ENCODE measurements at places on chromosomes 12 and 14.

DNA sequence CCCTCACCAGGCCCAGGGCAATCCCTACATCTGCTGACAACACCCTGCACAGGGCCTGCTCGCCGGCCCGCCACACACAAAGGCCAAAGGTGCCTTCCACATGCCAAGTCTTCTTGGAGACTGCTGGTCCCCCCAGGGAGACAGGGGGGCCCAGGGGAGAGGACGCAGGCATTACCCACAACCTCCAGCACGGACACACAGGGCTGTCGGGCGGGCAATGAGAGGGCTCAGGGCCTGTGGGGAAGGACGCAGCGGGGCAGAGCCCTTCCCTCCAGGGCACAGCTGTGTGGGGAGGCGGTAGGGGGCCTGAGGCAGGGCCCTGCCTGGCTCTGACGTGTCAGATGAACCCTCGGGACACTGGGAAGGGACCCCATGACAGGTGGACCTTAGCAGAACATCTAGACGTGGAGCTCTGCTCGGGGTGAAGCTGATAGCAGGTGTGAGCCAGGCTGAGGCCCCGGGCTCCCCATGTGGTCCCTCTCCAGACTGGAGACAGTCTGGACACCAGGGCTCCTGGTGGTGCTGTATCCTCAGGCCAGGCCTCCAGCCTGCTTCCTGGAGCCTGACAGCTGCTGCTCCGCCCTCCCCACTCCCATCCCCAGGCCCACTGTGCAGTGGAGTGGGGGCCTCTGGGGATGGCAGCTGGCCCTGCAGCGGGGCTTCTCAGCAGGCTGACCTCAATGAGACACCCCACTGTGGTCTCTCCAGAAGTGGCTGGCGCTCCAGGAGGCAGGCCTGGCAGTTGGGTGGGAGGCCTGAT, 31.6 kb upstream of the NUDT14 start:
- DNase-seq, result no peak

DNA sequence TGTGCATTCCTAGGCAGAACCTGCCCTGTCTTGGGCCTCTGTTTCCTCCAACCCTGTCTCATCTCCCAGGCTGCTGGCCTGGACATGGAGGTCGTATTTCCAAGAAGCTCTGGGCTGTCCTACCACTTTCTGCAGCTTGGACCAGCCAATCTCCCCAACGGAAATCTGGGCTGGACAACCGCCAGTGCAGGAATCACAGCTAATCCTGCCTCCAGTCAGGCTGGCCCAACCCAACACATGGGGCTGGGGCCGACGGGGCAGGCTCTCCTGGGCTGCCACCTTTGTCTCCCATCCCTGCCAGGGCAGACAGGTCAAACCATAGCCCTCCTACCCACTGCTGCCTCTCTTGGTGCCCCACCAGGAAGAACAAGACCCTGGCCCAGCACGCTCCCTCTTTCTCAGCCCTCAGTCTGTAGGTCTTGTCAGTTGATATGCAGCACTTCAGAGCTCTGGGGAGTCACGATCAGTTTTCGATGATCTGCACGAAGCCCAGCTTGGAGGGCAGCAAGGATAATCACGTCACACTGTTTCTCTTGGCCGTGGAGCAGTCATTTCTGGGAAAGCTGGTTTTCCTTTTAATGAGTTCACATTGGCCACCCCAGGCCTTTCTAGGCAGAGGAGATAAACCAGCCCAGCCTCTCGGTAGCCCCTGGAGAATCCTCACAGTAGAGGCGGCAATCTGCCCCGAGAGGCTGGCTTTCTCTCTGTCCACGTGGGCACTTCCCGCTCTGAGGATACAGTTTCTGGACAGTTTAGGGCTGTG, 195.2 kb upstream of the PRMT8 start:
- no peak for DNase-seq

DNA sequence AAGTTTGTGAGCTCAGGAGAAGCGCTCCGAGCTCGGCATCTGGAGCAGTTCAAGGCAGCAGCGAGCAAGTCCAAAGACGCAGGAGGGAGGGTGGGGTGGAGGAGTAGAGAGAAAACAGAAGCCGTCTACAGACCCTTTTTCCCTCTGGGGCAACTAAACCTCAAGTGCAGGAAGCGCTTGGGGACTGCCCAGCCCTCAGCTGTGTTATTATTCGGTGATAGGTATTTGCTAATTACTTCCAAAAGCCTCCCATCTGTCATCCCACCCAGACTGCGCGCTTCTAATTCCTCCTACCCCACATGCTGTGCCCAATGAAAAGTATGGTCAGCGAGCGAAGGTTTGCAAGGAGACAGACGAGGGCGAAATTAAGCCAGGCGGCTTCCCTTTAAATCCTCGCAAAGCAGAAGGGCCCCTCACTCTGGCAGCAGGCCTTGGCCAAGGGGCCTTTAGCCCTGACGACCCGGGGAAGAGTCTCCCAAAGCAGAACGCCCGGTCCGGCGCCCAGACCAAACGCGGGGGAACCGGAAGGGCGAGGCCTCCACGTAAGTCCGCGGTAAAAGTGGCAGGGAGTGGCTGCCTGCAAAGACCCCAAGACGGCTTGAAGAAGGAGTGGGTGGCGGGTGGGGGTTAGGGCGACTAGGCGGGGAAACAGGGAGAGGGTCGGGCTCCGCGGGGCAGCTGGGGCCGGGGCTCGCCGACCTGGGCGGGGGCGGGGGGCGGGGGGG, 507 bp upstream of the CD9 start:
- peak; percentile 48 for DNase-seq

DNA sequence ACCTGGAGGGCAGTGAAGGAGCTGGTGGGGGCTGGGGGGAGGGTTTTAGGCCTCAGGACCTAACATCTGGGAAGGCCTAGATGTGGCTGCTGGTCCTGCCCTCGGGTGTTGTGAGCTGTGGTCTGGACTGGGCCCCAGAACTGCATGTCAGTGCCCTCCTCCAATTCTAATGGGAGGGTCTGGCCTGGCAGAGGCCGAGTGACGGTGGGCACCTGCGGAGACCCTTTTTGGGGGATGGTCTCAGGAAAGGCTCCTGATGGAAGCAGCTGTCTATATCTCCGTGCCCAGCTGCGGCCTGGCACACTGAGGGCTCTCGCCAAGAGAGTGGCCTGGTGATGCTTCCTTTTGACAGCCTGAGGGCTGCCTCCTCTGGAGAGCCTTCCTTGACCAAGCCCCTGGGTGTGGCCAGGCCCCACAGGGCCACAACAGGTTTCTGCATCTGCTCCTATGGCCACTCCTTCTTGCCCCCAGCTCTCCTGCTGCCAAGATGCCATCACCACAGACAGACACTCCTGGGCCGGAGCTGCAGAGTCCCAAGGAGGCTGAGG, 5.3 kb downstream of the EXOC3L4 start:
- no peak for DNase-seq

DNA sequence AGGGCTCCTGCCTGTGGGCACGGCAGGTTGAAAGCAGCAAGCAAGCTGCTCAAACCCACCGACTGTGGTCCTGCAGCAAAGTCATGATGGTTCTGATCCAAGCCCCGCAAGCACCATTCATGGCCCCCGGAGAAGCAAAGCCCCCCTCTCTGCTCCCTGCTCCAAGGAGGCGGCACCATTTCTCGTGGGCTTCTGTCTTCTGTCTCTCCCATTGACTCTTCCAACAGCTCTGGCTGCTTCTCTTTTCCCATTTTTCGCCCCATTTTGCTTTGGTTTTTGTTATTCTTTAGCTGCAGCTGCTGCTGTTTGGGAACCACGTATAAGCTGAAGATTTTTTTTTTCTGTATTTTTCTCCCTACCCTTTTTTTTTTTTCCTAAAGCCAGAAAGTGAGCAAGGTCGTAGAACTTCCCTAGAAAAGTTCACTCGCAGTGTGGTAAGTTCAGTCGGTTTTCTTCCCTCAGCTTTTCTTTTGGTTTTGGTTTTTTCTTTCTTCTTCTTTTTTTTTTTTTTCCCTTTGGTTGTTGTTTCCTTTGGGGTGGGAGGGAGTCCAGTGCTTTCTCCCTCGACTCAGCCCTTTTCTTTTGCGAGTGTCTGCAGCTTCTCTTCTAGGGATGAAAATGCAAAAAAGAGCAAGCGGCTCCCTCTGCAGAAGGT, 354.1 kb downstream of the DPF3 start:
- DNase-seq, result no peak

DNA sequence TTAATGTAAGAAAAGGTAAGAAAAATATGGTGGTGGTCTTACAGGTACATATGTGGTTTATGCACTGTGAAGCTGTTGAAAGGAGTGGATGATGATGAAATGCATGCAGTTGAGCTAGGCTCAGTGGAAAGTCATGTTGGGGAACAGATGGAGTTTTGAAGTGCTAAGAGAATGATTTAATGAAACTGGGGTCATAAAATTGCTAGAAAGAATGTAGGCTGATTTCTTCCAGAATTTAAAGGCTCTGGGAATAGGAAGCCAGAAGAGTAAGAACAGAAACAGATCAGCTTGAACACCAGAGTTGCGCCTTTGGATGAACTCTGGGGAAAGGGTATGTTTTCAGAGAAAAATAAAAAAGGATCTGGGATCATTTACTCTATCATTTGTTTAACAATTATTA, 146.5 kb downstream of the MON2 start:
- DNase-seq, result no peak

- DNase-seq, result peak; percentile 62
Observed at GRCh38 chr12:12724421-12725085, 7.4 kb downstream of the CDKN1B start.

DNA sequence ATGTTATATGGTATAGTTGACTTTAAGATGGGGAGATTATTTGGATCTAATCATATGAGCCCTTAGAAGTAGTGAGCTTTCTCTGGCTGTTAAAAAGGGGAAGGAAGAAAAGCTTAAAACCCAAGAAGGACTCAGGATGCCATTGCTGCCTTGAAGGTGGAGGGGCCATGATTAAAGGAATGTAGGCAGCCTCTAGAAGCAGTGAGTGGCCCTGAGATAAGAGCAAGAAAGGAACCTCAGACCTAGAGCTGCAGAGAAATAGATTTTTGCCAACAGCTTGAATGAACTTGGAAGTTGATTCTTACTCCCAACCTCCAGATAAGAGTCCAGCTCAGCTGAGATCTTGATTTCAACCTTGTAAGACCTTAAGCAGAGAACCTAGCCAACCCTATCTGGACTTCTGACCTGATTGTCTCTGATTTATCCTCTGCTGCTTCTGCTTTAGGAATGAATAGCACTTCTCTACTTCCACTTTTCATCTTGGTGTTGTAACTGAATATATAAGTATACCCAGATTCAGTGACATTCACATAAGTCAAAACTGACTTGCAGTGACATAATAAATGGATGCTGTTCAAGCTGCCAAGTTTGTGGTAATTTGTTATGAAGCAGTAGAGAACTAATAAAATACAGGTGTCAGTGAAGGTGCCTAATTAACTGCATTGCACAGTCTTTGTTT, 33.5 kb downstream of the RAD51B start:
- no peak for DNase-seq

DNA sequence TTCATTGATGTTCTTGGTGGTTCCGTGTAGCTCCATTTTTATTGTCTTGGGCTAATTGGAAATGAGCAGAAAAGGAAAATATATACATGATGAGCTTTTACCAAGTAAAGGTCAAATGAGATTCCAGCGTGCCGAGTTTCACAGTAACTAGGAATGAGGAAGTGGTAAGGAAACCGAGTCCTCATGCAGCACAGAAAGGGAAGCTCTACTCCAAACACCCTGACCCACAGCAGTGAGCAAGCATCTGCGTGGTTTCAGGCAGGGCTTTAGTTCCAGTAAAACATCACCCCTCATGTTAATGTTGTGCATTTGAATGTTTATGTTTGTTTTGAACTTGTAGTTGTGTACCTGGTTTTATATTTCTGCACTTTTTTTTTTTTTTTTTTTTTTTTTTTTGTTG, 208.0 kb downstream of the SLC41A2 start:
- peak; percentile 16 for DNase-seq

- no peak for DNase-seq
Observed at GRCh38 chr14:33606591-33606990, 344.3 kb downstream of the EGLN3 start.

- no peak for DNase-seq
Observed at GRCh38 chr12:90067791-90068190, 359.2 kb upstream of the ATP2B1 start.

GRCh38 chr12:8991371-8992345, 2.3 kb downstream of the KLRG1 start:
- DNase-seq, result no peak

DNA sequence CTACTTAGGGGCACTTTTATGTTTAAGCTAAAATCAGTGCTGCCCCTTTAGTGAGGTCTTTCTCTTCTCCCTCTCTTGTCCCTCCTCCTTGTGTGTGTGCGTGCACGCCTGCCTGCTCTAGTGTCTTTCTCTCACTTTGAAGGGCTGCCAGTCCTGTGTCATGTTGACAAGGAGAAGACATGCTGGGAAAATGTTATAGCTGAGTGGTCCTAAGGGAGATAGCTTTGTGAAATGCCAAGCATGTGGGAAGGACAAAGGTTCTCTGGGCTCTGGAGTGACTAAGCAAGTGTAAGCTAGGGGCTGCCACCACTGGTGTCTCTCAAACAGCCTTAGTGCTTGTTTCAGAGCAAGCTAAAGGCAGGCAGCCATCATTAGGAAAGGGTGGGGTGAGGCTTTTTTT, 108.4 kb downstream of the EMP1 start:
- no peak for DNase-seq

- DNase-seq, result peak; percentile 39
Observed at GRCh38 chr12:59874781-59875180, 279.0 kb downstream of the SLC16A7 start.

GRCh38 chr12:132474237-132474741, 15.7 kb upstream of the FBRSL1 start:
- peak; percentile 31 for DNase-seq

DNA sequence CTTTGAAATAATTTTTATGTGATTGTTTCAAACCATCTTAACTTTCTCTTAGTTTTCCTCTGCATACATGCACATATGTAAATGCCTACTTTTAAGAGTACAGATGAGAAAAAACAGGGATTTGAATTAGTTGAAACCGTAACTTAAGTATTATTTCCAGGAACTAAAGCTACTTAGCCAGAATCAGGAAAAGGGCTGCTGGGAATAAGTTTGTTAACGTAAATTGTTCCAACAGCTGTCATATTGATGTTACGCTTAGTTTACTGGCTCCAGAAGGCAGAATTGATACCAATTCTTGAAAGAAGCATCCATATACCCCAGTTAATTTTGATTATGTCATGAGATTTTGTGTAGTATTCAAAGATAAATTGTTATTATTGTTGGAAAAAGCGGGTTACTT, 17.9 kb upstream of the KLRF1 start:
- no peak for DNase-seq

DNA sequence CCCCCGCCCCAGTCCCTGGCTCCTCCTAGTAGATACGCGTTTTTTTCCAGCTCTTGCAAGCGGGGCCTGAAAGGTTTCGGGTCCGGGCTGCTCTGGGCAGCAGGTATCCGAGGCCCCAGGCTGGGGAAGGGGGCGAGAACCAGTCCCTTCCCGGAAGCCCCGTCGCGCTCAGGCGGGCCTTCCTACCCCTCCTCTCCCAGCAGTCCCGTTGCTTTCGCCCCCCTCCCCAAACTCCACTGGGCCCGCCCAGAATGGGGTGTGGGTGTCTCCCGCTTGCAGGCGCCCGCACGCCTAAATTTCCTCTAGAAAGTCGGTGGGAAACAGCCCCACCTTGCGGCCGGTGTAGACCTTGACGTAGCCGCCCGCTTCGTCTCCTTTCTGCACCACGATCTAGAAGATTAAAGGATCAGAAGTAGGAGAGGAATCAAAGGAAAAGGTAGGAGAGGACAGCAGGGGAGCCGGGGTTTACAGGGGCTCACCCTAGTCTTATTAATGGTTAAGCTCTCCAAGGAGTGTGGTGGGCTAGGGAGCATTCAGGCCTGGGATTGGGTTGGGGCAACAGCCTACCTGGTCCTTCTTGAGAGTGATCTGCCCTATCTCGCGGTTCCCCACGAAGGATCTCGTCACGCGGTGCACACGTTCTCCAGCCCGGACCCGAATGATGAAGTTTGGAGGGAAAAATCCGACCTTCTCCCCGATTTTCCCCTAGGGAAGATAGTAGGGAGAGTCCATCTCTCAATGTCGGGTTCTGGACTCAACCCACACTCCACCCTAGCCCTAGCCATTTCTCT, 7.3 kb downstream of the STAC3 start:
- DNase-seq, result peak; percentile 90

- DNase-seq, result no peak
Observed at GRCh38 chr12:19643635-19644034, 204.3 kb downstream of the AEBP2 start.

Data from NAMALWA (cell line).